Left renal pelvis (tissue), 4 donors: ENCODE measurements at places on chromosomes 2 and 18.

DNA sequence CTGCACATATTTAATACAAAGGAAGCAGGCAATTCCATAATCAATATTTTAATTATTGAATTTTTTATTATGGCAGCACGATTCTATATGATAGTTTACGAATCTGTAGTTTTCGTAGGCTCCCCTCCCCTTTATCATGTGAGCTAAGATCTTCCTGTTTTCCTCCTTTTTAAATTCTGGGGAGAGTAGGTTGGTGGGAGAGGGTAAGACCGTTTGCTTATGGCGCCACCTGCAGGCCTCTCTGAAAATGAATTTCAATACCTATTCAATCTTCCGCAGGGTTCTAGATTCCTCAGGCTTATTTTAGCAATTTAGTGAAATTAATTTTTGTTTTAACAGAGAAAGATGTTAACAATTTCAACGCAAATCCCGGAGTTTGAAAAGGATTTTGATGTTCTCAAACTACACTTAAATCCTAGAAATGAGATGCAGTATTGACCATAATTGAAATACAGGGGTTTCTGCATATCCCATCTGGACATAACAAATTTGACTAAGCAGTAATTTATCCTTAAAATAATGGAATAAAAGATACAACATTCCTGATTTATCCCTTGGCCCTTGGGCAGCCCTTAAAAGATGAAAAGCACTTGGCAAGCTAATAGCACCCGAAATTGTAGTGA, 12.8 kb upstream of the GBX2 start:
- DNase-seq, result no peak

DNA sequence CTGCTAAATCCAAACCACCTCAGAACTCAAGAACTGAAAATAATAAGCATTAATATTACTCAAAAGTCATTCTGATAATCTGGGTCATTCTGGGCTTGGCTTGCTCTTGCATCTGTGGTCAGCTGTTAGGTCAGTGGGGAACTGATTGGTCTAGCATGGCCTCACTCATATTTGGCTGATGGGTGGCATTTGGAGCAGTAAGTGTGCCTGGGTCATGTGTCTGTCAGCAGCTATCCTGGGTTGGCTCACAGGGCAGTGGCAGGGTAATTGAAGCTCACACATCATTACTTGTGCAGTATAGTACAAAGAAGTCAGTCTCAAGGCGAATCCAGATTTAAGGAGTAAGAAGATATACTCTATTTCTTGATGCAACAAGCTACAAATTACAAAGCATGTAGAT, 9.6 kb downstream of the RPL37A start:
- no peak for DNase-seq

- no peak for DNase-seq
Measured at GRCh38 chr2:36582538-36582937, 15.4 kb downstream of the FEZ2 start.

GRCh38 chr2:177921726-177922125, 150.9 kb downstream of the PDE11A start:
- no peak for DNase-seq

DNA sequence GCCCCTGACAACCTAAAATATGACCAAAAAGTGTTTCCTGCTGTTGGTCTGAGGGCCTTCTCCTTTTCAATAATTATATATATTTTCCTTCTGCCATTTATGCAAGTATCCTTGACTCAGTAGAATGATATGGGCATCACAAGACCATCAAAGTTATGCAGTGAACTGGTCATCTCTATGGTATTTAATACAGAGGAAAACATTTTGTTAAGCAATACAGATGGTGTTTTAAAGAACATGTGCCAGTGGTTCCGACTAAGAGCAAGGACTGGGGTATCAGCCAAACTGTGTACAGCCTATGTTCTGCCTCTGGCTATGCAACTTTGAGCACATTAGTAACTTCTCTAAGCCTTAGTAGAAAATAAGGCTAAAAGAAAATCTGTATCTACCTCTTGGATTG, 179.0 kb downstream of the TRABD2A start:
- no peak for DNase-seq

DNA sequence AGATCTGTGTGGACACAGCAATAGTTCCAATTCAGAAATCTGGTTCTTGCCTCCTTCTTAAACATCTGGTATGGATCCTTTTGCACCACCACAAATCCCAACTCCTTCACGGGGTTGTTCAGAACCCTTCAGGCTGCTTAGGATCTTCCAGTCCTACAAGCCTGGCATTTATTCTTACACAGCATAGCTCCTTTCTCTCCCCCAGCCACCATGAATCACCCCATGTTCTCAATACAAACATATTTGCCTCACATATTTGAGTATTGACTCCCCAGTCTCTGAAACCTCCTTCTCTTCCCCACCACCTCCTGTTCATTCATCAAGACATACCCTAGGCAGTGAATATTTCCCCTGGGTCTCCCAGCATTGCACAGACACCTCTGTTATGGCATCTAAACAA, 155.2 kb downstream of the ALK start:
- DNase-seq, result no peak

DNA sequence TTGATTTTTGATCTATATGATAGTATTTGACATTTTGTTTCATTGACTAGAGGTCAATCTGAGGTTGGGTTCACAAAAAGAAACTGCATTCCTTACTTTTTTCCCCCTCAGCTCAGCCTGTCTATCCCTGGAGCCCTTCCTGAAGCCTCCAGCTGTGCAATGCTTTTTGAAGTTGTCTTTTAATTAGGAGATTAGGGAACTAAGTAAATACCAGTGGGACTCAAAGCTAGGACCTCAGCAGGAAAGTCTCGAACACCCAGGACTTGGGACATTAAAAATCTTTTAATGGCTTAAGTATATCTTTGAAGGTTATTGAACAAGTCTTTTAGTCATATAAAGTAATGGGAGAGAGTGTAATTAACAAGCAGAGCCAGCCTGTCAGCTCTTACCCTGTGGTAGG, 220.2 kb downstream of the PDE11A start:
- DNase-seq, result no peak
